ENCODE measurements at places on chromosomes 4 and X.

GRCh38 chrX:23578079-23578478 lies 89.2 kb upstream of the PRDX4 start:
- no peak for DNase-seq

DNA sequence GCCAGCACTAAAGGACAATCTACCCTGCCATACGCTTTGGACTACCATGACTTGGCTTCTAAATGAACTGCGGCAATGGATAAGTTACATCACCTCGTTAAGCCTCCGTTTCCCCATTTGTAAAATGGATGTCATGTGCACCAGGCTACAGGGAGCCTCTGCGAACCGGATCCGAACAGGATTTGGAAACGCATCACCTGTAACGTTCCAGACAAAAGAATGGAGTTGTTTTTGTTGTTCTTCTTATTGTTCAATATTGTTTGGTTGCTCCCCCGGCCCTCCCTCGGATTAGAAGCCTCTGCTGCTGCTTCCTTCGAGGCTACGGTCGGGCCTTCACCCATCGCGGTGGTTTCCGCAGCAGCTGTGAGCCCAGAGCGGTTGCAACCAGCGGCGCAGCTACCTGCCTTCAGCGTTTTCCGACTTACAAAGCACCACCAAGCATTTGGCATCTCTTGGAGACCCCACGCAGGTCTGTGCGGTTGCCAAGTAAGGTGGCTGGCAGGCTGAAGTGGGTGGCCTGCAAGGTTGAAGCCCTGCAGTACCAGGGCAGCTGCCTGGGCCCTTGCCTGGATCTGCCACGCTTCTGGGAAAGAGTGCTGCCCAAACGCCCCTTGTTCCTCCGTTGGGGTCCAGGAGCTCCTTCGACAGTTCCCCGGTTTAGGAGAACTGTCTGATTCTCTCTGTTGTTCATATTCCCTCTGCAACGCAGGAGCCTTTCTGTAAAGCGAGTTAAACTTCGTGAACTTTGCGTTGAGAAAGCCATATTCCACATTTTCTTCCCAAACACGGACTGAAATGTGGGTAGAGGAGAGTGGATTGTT lies 7.1 kb downstream of the NKX3-2 start:
- peak; percentile 17 for DNase-seq

DNA sequence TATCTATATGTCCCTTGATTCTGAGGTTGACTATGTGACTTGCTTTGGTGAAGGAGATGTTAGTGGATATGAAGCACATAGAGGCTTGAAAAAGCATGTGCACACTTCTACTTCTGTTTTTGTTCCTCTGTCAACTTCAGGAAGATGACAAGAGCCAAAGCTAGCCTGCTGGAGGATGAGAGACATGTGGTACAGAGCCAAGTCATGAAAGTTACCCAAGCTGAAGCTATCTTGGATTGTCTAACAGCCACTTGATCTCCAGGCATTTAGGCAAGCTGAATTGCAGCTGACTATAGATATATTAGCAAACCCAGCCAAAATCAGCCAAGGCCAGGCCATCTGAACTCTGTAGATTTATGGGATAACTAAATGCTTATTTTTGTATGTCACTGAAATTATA lies 70.8 kb upstream of the DYNLT3 start:
- DNase-seq = no peak

DNA sequence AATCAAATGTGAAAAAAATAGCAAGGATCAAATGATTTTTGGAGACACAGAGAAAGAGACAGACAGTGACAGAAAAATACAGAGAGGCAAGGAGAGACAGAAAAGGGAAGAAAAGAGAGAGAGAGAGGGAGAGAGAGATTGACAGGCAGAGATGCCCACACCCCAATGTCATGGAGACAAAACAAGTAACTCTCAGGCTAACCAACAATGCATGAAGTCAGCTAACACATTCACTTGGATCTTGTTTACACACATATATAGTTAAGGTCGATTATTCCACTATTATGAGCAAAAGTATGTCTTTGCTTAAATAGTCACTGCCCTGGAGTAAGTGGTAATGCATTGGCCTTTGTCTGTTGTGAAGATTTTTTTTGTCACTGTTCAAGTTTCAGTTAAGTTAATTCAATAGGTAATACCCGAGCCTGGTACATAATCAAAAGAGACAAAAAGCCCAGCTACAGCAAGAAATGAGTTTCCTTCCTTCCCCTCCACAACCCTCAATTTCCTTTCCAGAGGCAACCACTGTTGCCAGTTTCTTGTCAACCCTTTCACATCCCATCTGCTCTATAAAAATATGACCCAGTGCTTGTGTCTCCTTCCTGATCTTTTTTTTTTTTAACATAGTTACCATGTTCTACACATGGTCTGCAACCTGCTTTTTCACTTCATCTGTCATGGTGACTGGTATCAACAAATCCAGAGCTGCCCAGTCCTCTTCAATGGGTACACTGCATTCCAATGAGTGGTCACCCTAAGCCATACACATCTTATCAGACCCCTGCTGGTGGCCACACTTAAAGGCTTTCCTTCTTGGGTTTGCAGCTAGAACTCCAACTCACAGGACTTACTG lies 52.1 kb downstream of the PROM1 start:
- no peak for DNase-seq

GRCh38 chr4:56424697-56425514 lies 10.5 kb downstream of the PPAT start:
- peak; percentile 30 for DNase-seq

- DNase-seq = no peak
Measured at GRCh38 chrX:123871309-123871708, 11.5 kb downstream of the XIAP start.
